ENCODE measurements at places on chromosomes 2 and 18. TPM values are rescaled to one million over a fixed set of nuclear protein-coding genes. Genes with fewer than 3 reads are reported as not detected.

DNA sequence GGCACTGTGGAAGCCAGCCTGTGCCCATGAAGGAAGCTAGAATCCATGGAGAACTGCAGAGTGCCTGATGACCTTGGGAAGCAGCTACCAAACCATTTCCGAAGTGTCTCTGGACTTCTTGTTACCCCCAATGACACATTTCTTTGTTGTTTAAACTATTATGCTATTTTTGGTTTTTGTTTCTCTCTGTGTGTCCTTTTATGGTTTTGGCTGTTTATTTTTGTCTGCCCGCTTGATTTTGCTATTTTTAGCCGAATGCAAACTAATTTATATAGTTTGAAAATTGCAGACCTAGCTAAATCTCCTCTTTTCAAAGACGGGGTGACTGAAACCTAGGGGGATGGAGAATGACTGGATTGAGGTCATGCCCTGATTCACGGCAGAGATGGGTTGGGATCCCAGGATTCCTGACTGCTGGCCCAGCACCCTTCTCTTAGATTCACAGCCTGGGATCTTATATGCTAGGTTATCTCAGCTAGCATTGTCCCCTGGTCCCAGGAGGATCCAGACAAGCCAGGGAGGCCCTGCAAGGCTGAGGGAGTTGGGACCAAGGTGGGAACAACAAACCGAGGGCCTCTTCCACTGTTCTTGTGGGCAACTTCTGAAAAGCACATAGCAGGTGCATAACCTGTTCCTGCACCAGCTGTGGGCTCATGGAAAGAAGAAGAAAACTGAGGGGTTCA, 116.3 kb upstream of the HAAO start:
- ATAC-seq: no peak

GRCh38 chr2:27362678-27363420, 6.3 kb upstream of the GTF3C2 start:
- no peak for ATAC-seq

- ATAC-seq: no peak
Observed at GRCh38 chr2:186966015-186966414, 117.0 kb upstream of the ZSWIM2 start.

DNA sequence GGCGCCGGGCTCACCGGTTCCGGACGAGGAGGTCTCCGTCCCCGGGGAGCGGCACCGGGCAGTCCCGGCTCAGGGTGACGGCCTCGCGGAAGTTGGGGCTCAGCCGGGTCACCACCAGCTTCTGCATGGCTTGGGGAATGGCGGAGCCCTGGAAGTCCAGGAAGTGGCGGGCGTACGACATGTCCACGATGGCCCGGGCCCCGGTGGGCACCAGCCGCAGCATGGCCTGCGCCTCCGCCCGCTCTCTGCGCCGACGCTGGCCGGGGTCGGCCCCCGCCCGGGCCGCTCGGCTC, 157 bp downstream of the PTGR3 start:
- ATAC-seq: peak; percentile 3

The CFAP210 gene
- total RNA-seq: not detected

GRCh38 chr2:24222946-24223345, 48.1 kb downstream of the FAM228A start:
- no peak for ATAC-seq

DNA sequence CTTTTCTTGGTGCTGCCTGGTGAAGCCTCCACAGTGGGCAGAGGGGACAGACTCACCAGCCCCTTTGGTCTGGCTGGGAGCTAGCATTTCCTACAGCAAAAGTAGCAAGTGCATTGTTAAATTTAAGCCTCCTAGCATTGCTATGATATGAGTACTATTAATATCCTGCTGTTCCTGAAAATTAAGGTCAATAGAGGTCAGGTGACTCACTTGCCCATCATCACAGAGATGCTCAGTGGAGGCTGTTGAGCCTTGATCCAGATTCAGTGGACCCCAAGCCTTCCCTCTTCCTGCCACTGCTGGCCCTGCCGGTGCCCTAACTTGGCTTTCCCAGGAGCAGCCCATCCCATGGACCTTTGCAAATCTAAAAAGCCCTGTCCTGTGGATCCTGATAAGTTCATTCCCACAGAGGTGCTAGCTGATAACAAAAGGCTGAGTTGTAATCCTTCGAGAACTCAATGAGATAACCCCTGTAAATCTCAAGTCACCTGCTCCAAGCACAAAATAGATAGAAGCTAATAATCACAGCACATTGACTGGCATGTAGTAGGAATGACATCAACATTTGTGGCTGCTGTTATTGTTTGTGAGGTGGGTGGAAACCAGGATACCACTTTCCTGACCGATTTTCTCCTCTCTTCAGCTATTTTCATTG, 84.4 kb downstream of the THNSL2 start:
- no peak for ATAC-seq

- no peak for ATAC-seq
Observed at GRCh38 chr2:45190481-45190942, 181.3 kb upstream of the SIX2 start.

The DRC1 gene
- not detected for total RNA-seq

DNA sequence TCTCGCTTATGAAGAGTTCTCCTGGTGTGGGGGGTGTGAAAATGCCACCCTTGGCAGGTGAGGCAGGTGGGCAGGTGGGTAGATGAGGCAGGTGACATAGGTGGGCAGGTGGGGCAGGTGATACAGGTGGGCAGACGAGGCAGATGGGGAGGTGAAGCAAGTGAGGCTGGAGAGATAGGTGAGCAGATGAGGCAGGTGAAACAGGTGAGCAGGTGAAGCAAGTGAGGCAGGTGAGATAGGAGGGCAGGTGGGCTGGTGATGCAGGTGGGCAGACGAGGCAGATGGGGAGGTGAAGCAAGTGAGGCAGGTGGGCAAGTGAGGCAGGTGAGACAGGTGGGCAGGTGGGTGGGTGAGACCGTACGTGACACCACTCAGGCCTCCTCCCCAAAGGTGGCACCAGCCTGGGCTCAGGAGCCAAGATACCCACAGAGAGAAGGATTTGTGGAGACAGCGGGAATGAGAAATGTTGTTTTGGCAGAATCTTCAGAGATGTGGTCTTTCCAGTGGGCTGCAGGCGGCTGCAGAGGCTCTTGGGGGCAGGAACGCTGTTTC, 232.3 kb upstream of the MYT1L start:
- ATAC-seq: no peak

The NXPH2 gene
- total RNA-seq: not detected

The TEX44 gene
- total RNA-seq: not detected

- ATAC-seq: no peak
Observed at GRCh38 chr18:29060349-29060748, 883.4 kb upstream of the CDH2 start.

DNA sequence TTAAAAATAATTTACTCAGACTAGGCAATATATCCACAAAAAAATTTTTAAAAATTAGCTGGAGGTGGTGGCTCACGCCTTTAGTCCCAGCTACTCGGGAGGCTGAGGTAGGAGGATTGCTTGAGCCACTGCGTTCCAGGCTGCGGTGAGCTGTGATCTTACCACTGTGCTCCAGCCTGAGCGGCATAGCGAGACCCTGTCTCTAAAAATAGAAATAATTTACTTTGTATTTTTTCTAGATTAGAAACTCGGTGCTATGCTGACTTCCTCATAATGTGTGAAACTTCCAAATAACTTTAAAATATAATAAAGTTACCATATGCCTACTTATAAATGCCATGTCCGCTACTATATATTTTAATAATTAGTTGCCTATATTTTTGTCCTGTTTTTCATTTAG, 6.7 kb downstream of the PPIG start:
- ATAC-seq: no peak

The LYG1 gene
- 0.20 TPM for total RNA-seq

GRCh38 chr2:231923010-231923344, 3.2 kb downstream of the NPPC start:
- no peak for ATAC-seq

GRCh38 chr2:131402320-131403039, 38.5 kb upstream of the RAB6D start:
- ATAC-seq: no peak

The CELF4 gene
- total RNA-seq: not detected

GRCh38 chr2:5695654-5696403, 3.6 kb downstream of the SOX11 start:
- ATAC-seq: no peak

The IL36A gene
- total RNA-seq: 167 TPM

DNA sequence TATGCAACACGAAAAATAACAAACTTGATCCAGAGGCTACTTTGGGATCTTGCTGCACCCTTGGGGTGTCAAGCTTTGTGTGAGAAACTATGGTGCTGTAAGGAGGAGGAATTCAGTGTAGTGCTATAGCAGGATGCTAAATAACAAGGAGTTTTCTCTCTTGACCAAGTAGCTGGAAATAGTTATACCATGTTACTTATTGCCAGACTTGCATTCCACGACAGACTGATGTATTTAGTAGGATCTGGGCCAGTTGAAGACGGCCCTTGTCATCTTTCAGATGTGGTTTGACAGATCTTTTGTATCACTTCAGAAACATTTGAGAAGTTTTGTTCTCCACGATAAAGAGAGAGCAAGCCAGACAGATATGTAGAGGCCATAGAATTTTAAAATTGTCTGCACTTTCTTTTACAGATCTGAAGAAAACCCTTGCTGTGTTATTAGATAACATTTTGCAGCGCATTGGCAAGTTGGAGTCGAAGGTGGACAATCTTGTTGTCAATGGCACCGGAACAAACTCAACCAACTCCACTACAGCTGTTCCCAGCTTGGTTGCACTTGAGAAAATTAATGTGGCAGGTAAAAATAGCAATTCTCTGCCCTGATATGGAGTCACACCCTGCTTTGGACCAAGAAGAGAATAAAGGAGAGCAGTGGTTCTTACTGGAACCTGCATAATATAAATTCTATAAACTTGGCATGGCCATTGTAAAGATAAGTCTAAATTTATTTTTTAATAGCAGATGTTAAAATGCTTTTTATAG, 16.3 kb downstream of the MGAT5 start:
- ATAC-seq: no peak

- ATAC-seq: no peak
Observed at GRCh38 chr18:41655074-41655473, 300.0 kb upstream of the PIK3C3 start.

The FBXO15 gene
- 0.76 TPM for total RNA-seq

DNA sequence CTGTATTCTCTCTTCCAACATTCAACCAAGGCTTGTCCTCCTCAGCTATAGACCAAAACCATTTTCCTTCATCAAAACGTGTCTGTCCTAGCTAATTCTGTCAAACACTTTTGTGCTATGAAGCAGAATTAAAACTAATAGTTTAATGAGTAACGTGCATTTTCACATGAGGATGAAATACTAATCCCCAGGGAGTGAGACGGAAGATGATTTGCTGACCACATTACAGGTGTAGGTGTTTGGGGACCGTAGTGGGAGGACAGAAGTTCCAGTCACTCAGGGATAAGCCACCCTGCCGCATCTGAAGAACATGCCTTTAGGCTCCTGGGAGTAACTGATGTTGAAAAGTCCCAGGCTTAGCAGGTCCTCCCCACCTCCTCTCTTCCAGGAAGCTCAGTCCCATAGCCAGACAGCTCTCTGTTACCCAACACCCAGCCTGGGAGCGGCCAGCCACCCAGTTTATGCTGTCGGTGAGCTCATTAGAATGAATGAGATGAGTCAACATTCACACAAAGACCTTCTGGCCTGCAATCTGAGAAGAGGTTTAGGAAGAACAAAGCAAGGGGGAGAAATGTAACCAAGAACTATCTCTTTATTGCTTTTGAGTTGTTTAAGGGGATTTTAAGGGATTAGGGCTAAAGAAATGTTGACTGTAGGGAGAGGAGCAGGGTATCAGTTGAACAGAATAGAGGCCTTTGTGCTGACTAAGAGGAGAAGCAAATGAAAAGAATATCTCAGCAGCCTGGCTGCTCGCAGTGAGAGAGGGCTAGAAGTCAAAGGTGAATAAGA, 122.5 kb downstream of the FOXI3 start:
- ATAC-seq: peak; percentile 99

The PARD3B gene
- 4.3 TPM for total RNA-seq

GRCh38 chr18:12744103-12744502, 41.3 kb downstream of the PSMG2 start:
- ATAC-seq: peak; percentile 45

The FOXD4L1 gene
- 0.16 TPM for total RNA-seq

DNA sequence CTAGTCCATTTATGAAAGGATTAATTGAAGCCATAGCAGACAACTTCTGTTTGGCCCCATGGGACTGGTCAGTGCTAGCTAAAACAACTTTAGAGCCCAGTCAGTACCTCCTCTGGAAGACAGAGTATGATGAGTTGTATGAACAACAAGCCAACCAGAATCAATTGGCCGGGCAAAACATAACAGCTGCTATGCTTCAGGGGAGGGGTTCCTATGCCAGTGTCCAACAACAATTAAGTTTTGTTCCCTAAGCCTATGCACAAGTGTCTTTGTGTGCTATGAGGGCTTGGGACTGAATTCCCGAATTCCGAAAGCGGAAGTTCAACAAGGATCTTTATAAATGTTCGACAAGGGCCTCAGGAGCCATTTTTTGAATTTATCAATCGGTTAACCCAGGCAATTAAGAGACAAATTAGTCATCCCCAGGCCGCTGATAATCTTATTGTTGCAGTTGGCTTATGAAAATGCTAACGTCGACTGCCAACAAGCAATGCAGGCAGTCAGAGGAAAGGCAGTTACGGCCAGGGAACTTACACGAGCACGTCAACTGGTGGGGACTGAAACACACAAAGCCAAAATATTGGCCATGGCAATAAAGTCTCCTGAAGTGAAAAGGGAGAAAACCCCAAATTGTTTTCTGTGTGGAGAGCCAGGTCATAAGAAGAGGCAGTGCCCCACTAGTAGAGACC, 57.9 kb downstream of the ZNF638 start:
- no peak for ATAC-seq

The ARHGEF33 gene
- total RNA-seq: not detected

The MRPS5 gene
- 39.5 TPM for total RNA-seq

The GPR35 gene
- total RNA-seq: 0.24 TPM

- ATAC-seq: no peak
Observed at GRCh38 chr2:38128653-38129052, 52.7 kb upstream of the CYP1B1 start.

The ANKRD30BL gene
- not detected for total RNA-seq

- ATAC-seq: no peak
Observed at GRCh38 chr2:162545254-162545653, 201.3 kb downstream of the GCA start.

DNA sequence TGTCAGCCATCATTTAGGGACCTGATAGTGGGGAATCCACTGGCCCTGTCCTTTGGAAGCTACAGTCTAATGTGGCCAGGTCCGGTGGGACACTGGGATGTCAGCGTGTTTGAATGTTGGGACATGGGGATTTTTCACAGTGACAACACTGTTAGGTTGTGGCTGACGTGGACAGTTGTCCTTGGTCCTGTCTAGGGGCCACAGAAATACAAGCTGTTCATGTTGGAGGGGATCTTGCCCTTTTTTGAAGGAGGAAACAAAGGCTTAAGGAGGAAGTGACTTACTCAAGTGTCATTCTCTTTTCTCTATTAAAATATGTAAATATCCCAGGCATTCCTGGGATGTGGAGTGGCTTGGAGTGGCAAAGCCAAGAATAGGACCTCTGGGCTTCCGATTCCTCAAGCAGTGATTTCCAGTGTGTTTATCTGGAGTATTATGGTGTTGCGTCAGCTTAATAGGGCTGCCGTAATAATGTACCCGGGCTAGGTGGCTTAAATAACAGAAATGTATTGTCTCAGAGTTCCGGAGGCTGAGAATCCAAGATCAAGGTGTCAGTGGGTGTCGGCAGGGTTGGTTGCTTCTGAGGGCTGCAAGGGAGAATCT, 8.5 kb downstream of the ACOXL start:
- ATAC-seq: no peak

The AQP4 gene
- 0.08 TPM for total RNA-seq
